ENCODE measurements at places on chromosomes 2 and 18.

DNA sequence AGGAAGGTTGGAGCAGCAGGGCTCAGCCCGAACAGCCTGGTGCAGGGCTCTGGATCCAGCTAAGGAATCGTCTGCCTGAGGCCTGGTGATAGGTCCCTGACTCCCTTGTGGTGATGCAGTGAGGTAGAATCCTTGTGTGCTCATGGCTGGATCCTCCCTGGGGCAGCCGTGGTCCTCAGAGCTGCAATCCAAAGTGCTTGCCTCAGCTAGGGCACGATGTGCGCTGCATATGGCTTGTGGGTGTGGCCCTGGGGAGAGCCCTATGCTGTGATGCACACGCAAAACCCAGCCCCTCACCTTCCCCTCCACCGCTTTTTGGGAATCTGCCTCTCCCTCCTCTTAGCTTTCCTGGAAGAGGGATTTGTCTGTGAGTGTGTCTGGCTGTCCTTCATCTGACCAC is 142.2 kb downstream of the DYSF start:
- DNase-seq, result no peak

GRCh38 chr2:23550553-23550952 is 165.6 kb downstream of the KLHL29 start:
- no peak for DNase-seq

DNA sequence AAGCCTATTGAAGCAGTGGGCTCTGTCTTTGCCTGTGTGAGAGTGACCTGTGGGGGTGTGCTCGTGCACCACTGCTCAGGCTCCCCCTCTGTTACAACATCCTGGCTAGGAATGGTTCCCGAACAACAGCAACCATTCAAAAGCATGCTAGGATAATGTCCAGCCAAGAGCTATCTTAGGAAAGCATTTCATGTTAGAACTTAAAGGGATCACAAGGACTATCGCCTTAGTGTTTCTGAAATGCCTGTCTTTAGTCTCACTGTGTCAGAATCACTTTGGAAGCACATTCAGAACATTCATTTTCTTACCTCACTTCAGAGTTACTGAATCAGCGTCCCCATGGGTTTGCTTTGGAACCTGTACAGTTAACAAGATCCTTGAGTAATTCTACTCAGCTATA is 134.9 kb upstream of the DSEL start:
- no peak for DNase-seq

- no peak for DNase-seq
These were observed 672.8 kb upstream of the ID2 start for GRCh38 chr2:8009010-8009597.

- DNase-seq, result no peak
These were observed 52.5 kb downstream of the RHOB start for GRCh38 chr2:20499387-20499786.

GRCh38 chr2:134399096-134399495 is 145.2 kb downstream of the MGAT5 start:
- no peak for DNase-seq

- no peak for DNase-seq
These were observed 308.6 kb downstream of the TGIF1 start for GRCh38 chr18:3758531-3758930.

GRCh38 chr2:26457695-26458364 is 20.1 kb downstream of the OTOF start:
- DNase-seq, result no peak

DNA sequence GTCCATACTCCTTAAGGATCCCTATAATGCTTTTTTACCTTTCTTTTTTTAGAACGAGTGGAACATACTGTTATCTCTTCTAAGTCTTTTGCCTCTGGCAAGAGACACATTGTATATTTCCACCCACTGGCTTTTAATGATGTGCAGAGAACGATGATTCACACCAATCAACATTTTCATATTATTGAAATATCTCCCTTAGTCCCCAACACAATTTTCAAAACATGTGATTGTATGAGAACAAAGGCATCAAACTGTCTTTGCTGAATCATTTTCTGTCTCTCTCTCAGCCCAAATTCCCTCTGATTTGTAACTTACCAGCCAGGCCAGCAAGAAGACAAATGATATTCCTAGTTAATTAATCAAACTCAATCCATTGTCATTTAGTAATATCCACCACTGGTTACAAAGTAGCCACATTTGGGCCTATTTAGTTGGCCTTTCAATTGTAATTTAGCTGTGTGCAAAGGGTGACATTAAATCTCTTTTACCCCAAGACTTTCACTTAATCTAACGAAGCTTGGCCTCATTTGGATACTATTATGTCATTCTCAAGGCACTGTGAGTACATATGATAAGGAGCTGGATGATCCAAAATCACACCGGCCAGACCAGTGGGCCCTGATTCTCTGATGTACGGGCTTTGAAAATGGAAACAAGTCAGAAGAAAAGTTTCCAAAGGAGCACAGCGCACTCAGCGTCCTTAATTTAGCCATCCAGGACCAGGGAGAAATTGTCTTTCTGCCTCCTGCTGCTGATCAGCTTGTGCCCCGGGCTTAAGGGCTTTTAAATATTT is 185.1 kb downstream of the SCG2 start:
- DNase-seq, result no peak

GRCh38 chr2:139790807-139791752 is 1010.9 kb upstream of the NXPH2 start:
- DNase-seq, result no peak

DNA sequence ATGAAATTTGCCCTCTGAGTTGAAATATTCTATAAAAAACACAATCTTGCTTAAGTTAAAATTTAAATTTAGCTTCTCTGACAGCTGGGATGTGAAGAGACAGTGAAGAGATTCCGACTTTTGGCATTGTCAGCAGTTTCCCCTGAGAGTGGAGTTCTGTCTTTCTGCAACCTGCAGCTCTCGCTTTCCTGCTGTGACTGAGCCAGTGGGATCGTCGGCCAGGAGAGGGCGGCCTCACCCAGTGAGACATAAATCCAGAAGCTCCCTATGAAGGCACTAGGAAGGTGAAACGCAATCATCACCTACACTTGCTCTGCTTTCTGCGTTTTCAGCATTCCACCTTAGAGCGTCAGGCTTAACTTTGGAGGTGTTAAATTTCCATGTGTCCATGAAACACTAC is 75.4 kb upstream of the HNMT start:
- no peak for DNase-seq

- DNase-seq, result no peak
These were observed 644.2 kb upstream of the SETBP1 start for GRCh38 chr18:44036501-44036900.

- DNase-seq, result no peak
These were observed 139.8 kb downstream of the RPIA start for GRCh38 chr2:88831071-88831791.

- DNase-seq, result no peak
These were observed 1236.0 kb upstream of the CELF4 start for GRCh38 chr18:38801640-38802039.

GRCh38 chr2:197013098-197013497 is 86.6 kb upstream of the PGAP1 start:
- DNase-seq, result no peak

DNA sequence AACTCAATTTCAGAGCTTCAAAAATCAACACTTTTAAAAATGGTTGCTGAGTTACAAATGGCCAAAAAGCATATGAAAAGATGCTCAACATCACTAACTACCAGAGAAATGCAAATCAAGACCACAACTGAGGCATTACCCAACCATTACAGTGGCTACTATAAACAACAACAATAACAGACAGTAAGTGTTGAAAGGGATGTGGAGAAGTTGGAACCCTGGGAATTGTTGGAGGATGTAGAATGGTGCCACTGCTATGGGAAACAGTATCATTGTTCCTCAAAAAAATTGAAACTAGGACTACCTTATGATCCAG is 173.3 kb upstream of the SPRED2 start:
- no peak for DNase-seq

DNA sequence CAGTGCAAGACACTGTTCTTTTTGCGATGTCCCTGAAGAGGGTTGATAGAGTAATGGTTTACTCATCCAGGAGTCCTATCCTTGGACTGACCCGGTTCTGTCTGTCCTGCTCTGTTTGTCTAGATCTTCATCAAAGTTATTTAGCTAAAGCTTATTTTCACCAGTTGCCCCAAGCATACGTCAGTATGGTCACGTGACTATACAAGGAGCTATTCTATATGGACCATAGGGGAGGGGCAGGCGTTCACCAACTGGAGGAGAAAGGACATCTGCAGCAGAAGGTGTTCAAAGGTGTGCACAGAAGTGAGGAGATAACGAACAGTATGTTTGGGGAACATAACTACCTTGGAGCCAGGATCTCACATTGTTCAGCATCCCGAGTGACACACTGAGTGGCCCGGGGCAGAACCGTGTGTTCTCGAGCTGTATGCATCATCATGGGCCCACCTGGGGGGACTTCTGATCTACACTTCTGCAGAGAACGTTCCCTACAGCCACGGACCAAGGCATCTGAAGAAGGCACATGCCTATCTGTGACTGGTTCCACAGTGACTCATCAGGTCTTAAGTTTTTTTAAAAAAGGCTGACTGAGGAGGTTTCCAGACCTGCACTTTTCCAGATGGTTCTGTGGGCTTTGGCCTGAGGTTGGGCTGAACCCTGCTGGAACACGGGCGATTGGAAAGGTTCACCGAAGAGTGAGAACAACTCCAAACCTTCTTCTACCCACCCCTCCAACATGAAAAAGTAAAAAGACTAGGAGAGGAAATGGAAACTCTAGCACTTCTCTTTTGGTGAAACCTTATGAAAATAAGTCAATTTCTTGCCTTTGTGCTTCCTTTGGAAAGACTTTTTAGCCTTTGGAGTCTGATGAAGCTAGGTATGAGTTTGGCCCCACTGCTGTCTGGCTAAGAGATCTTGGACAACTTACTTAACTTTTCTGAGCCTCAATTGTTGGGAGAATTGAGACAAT is 68.6 kb upstream of the YWHAQ start:
- no peak for DNase-seq

GRCh38 chr18:12423393-12423792 is 15.7 kb downstream of the PRELID3A start:
- no peak for DNase-seq

- DNase-seq, result no peak
These were observed 15.9 kb downstream of the GALNT3 start for GRCh38 chr2:165778187-165778556.

DNA sequence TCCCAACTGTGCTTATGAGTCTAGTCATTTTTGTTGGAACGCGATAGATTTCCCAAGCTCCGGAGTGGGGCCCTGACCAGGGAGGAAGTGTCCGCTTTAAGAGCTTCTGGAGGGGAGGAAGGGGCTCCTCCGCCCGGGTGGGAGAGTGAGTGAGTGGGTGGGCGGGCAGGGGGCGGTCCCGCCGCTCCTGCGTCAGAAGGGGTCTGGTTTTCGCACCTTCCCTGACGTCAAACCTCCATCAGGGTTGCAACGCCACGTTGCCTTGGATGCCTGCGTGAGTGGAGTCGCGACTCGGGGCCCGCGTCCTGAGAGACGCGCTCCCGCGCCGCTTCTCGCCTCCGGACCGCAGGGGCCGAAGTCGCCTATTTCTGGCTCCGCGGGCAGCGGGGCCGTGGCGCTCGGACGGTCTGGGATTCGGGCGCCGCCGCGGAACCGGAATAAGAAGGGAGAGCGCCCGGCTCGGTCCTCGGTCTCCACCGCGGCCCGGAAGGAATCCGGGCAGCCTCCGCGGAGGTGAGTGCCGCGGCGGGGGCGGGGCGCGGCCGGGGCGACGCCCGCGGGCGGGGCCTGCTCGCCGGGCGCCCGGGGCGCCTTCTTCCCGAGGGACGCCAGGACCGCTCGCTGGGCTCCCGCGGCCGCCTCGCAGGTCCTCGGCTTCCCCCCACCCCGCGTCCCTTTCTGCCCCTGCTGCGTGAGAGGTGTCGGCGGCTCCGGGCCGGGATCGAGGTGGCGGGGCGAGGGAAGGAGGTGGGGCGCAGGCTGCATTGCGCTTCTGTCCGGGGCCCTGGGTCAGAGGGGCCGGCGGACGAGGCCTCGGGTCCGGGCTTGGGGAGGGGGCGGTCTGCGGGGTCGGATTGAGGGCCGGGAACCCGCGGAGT is at the start of gene ZDBF2:
Gene ZDBF2, plus strand, starts transcription at position 230 of the 878 bp plus-strand sequence. CDS start 7,187 bp downstream, outside the sequence.
- peak; percentile 10 for DNase-seq

- DNase-seq, result no peak
These were observed 133.9 kb downstream of the ARHGAP15 start for GRCh38 chr2:143263066-143263625.

DNA sequence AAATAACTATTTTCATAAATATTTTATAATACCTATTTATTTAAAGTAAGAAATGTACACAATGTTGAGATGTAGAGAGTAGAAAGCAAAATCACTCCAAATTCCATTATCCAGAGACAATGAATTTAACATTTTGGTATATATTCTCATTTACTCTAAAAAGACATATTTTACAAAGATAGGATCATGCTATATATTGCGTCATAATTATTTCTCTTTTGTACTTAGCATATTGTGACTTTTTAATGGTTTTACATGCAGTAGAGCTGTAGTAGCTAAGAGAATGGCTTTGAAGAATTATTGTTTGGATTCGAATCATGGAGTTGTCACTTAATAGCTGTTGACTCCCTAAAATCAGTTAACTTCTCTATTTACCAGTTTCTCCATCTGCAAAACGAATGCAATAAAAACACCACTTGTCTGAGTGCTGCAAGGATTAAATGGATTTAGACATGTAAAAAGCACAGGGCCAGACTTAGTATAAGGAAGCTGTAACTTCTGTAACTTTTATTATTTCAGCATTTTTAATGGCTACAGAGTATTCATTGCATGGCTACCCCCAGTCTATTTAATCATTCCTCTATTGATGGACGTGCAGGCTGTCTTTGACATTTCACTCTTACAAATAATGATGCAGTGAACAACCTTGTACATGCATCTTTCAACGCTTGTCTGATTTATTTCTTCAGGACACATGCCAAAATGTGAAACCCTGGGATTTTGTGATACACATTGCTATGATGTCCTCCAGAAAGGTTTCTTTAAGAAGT is 33.2 kb downstream of the KCNS3 start:
- DNase-seq, result no peak

DNA sequence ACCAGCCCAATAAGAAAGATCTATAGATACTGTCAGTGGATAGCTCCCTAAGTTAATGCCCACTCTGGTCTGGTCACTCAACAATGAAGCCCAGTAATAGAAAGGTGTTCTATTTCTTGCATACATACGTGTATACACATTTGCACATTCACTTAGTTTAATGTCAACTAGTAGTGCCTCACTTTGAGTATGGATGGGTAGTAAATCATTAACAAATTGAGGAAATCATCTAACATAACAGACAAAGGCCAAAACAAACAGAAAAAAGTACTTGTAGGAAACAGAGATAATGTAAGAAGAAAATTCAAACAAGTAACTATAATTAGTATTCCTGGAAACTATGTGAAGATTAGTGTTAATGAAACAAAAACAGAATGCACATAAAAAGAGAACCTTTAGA is 13.3 kb upstream of the CCDC195 start:
- DNase-seq, result no peak
